ENCODE measurements at places on chromosomes 7 and 10. TPM values are rescaled to one million over a fixed set of nuclear protein-coding genes. Genes with fewer than 3 reads are reported as not detected.
A peak's percentile ranks its signal among the peaks of the same experiment; 100 is the strongest.

GRCh38 chr10:13113544-13113943 is 13.6 kb downstream of the OPTN start:
- no peak for DNase-seq

Gene ASAH2
- not detected for total RNA-seq

GRCh38 chr10:29635711-29636144 is 957 bp upstream of the SVIL start:
- DNase-seq, result no peak

- no peak for DNase-seq
Observed at GRCh38 chr10:132802048-132802447, 16.1 kb upstream of the NKX6-2 start.

GRCh38 chr7:131014906-131015656 is 281.1 kb upstream of the KLF14 start:
- DNase-seq, result no peak

GRCh38 chr10:125634606-125635005 is 48.4 kb downstream of the TEX36 start:
- no peak for DNase-seq

Gene GPR26
- total RNA-seq, result not detected

- DNase-seq, result no peak
Observed at GRCh38 chr10:117801691-117802090, 245.1 kb downstream of the RAB11FIP2 start.

GRCh38 chr7:130831817-130832481 is 97.9 kb upstream of the KLF14 start:
- no peak for DNase-seq

DNA sequence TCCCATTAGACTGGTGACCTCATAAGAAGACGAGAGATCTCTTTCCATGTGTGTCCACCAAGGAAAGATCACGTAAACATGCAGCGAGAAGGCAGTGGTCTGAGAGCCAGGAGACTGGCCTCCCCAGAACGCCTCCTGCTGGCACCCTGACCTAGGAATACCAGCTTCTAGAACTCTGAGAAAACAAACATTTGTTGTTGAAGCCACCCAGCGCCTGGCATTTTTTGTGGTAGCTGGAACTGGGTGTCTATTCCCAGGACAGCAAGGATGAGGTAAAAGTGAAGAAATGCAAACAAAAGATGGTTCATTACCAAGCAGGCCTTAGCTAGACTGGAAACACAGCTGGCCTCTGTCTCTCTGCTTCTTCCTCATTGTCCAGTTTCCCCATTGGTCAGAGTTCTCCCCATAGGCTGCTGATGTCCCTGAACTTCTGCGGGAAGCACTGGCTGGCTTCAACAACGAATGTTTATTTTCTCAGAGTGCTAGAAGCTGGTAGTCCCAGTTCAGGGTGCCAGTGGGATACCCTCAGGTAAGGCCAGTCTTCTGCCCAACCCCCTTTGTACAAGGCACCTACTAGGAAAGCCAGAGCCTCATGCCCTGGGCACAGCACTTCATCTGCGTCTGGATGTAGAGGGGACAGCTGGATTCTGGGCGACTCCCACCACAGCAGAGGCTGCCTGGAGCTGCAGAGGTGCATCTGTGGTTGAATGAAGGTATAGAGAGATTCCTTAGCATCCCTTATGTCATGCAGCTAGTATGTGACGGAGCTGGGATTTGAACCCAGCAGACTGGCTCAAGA is 304.9 kb downstream of the TCERG1L start:
- DNase-seq, result no peak

GRCh38 chr7:107173191-107173590 is 4.4 kb downstream of the HBP1 start:
- no peak for DNase-seq

Gene NPSR1
- total RNA-seq, result not detected

GRCh38 chr10:43649185-43649523 is 473 bp upstream of the ZNF32 start:
- DNase-seq, result no peak

- DNase-seq, result no peak
Observed at GRCh38 chr10:43264965-43265798, 1.7 kb downstream of the RASGEF1A start.

GRCh38 chr7:75905785-75906604 is 9.0 kb upstream of the POR start:
- DNase-seq, result peak; percentile 53

- no peak for DNase-seq
Observed at GRCh38 chr7:112120696-112121217, 85.4 kb downstream of the DOCK4 start.

- no peak for DNase-seq
Observed at GRCh38 chr10:24605141-24605540, 118.5 kb downstream of the ARHGAP21 start.

GRCh38 chr7:37201003-37201875 is 247.4 kb downstream of the ELMO1 start:
- DNase-seq, result peak; percentile 76

DNA sequence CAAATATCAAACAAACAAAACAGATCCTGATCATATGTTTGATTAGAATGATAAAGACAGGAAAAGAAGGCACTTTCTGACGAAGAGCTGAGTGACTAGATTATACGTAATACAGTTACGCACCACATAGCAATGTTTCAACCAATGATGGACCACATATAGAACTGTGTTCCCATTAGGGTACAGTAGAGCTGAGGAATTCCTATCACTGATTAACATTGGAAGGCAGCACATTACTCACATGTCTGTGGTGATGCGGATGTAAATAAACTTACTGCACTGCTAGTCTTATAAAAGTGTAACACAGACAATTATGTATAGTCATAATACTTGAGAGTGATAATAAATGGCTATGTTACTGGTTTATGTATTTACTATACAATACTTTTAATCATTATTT is 98.3 kb downstream of the PTN start:
- no peak for DNase-seq

- no peak for DNase-seq
Observed at GRCh38 chr10:57460540-57460939, 807.2 kb downstream of the IPMK start.

- no peak for DNase-seq
Observed at GRCh38 chr10:75014516-75015230, 96.8 kb upstream of the SAMD8 start.
